ENCODE measurements at places on chromosomes 11 and 22. TPM values are rescaled to one million over a fixed set of nuclear protein-coding genes. Genes with fewer than 3 reads are reported as not detected.

LINC01488 gene
- total RNA-seq = not detected

FOSL1 gene
- total RNA-seq = 63.9 TPM

OSM gene
- total RNA-seq = not detected

CALCA gene
- total RNA-seq = not detected

FAM180B gene
- total RNA-seq = 0.12 TPM

FREY1 gene
- total RNA-seq = 0.89 TPM

RPS6KA4 gene
- 39.7 TPM for total RNA-seq

PTS gene
- total RNA-seq = 86.8 TPM

PIWIL4 gene
- 1.4 TPM for total RNA-seq

GTF2H1 gene
- total RNA-seq = 67.6 TPM

PTH gene
- not detected for total RNA-seq

CASP4 gene
- total RNA-seq = 139 TPM

TMEM132A gene
- total RNA-seq = 48.5 TPM

All from uterine smooth muscle cell (primary cell).